GM12892 (cell line): ENCODE measurements at places on chromosomes 7 and 10.

GRCh38 chr7:35700333-35700732, 5.4 kb upstream of the HERPUD2 start:
- no peak for DNase-seq

- DNase-seq: no peak
Measured at GRCh38 chr7:107147464-107148393, 21.1 kb upstream of the HBP1 start.

DNA sequence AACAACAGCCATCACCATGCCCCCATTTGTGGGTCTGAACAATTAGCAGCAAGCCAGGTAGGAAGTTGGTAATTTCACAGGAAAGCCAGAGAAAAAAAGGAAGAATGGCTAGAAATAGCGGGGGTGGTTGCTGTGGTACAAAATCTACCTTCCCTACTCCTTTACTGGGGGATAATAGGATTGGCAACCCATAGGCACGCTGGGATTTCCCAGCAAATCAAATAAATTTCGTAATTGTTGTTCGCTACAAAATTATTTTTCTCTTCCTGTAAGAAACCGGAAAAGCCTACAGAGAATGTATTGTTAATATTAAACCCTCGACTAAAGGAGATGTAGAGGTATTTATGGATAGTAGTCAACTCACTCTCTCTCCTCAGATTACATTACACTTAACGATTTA, 123.9 kb downstream of the DOCK4 start:
- DNase-seq: no peak

DNA sequence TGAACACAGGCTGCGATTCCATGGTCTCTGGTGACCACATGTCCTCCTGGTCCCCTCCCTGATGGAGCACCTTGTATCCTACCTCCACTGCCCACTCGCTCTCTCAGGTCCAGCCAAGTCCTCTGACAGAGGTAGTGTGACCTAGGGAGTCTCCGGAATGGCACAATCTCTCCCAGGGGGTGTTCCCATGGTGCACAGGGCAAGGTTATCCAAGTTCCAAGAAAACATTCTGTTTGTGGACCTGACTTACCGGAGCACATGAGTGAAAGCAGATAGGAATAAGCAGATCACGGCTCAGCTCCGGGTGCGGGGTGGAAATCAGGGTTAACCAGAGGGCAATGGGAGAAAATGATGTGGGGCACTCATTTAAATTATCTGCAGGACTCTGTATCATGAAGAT, 45.8 kb upstream of the INSIG1 start:
- DNase-seq: no peak

DNA sequence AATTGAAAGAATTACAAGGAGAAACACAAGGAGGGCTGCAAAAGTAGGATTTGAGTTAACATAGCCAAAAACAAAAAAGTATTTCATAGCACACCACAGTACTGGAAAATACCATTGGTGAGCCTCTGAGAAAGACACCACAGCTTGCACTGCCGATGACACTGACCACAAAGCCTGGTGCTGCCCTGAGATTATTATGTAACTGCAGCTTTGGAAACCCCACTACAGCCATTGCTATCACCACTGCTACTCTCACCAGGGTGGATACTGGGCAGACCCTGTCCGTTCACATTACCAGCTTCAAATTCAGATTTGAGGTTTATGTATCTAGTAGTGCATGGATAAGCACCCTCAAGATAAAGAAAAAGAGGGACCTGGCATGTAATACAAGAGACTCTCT, 1246.7 kb upstream of the SORCS1 start:
- DNase-seq: no peak
